CD4-positive, alpha-beta memory T cell (primary cell): ENCODE measurements at places on chromosomes 3 and 15.

DNA sequence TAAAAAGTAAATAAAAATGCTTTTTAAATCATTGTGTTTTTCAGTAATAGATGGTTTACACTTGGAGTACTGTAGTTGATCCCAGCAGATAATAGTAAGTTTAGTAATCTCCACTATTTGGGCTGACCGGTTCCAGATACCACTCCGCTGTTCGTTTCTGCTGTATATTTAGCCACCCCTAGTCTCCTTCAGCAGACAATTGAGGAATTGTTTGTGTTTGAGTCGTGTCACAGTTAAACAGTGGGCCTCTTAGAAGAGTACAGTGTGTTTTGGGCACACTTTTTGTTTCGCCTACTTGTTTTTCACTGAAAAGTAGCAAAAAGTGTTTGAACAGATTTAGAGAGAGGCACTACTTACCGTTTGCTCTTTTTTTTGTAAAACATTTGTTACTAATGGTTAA lies 33.2 kb downstream of the PAK2 start:
- no peak for DNase-seq

- DNase-seq, result no peak
Observed at GRCh38 chr3:120894316-120895057, 13.5 kb upstream of the STXBP5L start.

- DNase-seq, result no peak
Observed at GRCh38 chr3:95120921-95121320, 1058.1 kb downstream of the NSUN3 start.

- no peak for DNase-seq
Observed at GRCh38 chr15:67145710-67146109, 80.3 kb downstream of the SMAD3 start.

DNA sequence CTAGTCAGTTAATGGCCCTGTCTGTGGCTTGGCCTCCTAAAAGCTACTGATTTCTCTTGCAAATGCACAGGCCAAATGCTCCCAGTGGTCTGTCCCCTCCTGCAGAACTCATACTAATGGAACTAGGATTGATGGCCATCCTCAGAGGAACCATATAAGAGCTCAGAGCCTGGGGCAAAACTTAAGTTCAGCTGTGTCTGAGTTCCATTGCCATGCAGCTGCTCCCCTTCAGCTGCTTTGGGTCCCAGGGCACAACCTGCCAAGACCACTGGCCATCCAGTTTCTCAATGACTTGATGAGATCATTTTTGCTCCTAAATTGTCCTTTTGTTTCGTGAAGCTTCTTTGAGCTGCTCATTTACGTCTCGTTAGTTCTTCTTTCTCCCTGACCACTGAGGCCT lies 529.5 kb upstream of the TBL1XR1 start:
- no peak for DNase-seq

GRCh38 chr3:31785286-31785685 lies 195.8 kb downstream of the OSBPL10 start:
- no peak for DNase-seq

GRCh38 chr3:69452295-69452694 lies 66.4 kb upstream of the FRMD4B start:
- no peak for DNase-seq

GRCh38 chr15:83474578-83474977 lies 27.4 kb downstream of the SH3GL3 start:
- DNase-seq, result no peak

DNA sequence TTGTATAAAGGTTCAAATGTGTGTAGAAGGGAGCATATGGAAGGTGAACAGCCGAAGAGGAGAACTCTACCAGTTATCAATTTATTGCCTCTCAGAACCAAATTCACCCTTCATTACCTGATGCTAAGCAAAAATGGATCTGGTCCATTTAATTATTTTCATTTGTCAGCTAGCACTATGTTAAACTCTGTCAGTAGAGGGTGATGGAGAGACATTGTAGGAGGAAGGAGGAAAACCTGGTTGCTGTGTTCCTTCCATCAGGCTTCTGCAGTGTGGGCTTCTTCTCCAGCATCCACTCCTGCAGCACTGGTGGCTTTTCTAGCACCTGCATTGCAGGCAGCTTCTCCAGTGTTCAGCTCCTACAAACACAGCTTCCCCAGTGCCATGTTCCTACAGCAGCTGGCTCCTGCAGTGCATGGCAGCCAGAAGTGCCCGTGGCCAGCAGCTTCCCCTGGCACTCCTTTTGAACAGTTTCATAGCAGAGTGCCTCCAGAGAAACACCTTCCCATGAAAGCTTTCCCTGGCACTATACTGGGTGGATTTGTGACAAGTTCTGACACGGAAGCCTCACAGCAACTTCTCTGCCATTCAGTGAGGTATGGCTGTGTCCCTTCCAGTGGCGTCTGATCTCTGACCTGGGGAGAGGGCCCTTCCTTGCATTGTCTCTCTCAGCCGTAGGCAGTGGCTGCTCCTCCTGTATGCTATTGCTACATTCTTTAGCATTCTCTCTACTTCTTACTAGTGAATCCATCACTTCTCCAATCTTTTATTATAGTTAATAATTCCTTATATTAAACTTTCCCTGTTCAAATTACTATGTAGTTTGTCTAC lies 14.6 kb upstream of the IL17RD start:
- no peak for DNase-seq

DNA sequence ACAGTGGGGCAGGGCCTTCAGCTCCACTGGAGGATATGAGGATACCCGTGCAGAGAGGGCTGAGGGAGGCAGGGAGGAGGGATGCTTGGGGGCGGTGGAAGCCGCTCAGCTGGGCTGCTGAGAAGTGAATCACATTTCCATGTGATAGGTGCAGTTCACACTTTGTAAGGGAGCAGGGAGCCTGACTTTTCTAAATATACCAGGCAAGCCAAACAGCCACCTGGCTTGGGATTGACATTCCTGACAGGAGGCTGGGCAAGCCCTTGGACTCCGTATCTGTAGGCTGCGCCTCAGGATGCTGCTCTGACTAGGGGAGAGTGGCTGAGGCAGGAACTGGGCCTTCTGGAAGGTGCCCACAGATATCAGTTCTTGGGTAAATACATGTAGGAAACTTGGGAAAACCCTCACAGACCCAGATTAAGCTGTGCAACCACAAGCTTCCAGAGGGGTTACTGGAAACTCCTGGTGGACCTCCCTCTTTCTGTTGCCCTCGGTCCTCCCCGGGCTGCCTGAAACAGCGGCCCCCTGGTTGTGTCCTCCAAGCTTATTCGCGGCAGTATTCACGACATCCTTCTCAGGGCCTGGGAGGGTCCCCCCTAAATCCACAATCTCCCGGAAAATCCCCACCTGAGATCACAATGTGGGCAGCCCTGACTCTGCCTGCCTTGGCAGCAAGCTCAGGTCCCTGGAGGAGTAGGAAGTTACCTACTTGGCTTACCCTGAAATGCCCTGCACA lies 33.0 kb upstream of the ADCY5 start:
- no peak for DNase-seq

- no peak for DNase-seq
Observed at GRCh38 chr3:55484801-55485791, 2.0 kb downstream of the WNT5A start.

- no peak for DNase-seq
Observed at GRCh38 chr3:59094446-59094845, 44.6 kb upstream of the CFAP20DC start.

GRCh38 chr3:99087277-99087676 lies 185.8 kb upstream of the DCBLD2 start:
- no peak for DNase-seq

DNA sequence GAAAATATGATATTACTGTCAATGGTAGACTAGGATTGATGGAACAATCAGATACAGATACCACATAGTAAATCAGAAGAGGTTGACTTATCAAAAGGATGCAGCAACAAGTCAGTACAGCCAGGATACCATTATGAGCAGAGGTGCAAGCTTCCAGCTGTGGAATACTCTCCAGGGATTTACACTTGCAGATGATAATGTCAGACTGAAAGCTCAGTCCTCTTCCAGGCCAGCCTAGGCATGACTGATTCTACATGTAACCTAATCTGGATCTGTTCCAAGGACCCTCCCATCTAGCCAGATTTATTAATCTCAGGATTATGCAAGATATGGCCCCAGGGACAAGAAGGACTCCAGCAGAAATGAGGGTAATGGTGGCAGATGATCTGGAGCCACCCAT lies 8.2 kb downstream of the FILIP1L start:
- DNase-seq, result no peak

DNA sequence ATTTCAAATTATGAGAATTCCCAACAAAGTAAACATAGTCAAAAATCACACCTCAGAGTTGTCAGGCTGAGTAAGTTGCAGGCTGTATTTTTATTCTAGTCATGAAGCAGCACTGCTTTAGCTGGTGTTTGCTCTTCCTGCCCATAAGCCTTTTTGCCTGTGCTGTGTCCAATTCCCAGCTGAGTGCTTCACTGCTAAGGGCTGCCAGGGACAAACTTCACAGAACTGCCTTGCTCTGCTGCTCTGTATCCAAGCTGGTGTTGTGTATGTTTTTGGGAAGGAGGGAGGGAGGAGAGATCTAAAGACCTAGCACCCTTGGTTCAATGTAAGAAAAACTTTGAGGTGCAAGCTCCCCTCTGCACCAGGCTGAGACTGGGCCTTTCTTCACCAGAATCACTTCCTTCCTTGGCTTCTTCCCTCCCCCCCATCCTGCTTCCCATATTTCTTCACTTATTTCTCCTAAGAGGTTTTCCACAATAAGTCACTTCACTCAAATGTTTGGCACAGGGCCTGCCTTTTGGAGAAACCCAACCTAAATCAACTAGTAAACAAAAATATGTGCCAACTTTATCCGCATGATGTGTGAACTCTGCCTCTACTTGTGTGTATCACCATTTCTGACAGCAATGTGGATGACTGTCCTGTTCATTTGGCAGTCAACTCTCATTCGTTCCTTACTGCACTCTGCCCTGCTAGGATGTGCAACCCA lies 156.1 kb downstream of the TBL1XR1 start:
- DNase-seq, result no peak

DNA sequence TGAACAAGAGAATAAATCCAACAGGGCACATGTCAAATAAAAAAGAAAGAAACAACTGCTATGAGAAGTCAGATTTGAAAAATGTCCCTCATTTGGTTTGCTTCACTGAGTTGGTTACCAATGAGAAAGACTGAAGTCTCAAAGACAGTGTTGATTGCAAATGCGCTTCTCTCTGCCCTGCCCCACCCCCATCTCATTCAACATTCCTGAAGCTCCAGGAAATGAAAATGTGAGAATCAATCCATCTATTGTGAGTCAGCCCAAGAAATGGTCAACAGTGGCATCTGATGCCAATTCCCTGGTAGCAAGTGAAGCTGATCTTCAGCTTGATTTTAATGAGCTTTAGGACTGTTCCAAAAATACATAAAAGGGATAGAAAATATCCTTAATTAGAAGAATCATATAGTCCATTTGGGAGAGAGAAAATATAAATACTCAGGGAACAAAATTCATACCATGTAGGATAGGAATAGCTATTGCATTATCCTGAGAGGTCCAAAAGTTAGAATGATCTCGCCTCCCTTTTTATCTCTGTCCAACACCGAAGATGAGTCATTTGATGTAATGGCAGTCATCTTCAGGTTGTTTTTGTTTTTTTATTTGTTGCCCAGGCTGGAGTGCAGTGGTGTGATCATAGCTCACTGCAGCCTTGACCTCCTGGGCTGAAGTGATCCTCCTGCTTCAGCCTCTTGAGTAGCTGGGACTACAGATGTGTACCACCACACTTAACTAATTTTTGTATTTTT lies 200.3 kb upstream of the UMPS start:
- DNase-seq, result no peak

GRCh38 chr3:163071713-163072112 lies 1575.1 kb downstream of the OTOL1 start:
- no peak for DNase-seq

DNA sequence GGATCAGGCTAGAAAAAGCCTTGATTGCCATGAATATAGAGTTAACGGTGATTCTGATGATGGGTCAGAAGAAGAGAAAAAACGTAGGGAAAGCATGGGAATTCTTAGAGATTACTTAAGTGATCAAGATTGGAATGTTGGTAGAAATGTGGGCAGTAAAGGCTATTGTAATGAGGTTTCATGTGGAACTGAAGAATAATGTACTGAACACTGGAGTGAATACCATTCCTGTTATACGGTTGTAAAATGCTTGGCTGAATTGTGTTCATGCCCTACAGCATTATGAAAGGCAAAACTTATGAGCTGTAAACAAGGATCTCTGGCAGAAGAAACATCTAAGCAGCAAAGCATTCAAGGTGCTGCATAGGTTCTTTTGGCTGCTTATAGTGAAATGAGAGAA lies 414.1 kb upstream of the CBLB start:
- no peak for DNase-seq

GRCh38 chr3:140499114-140499757 lies 178.6 kb upstream of the TRIM42 start:
- DNase-seq, result no peak

DNA sequence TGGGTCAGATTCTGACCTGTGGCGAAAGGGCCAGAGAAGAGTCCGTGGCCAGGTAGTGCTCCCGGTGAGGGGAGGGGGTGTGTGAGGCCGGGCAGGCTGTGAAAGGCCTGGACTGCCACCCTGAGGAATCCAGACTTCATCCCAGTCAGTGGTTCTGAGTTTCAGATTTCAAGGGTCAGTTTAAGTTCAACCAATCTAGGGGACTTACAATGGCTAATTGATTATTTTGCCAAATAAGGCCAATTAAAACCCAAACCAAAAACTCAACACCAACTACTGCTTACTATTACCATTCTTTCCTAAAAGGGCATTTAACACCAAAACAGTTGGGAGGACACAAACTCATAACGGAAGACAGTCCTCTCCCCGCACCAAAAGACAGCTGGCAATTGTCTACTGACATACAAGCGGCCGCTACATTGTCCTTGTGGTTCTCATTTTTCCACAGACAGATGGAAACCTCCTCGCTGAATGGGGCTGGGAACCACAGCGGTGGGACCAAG lies 30.5 kb downstream of the TMEM44 start:
- DNase-seq, result no peak

GRCh38 chr3:35745802-35746484 lies 106.6 kb downstream of the ARPP21 start:
- no peak for DNase-seq

DNA sequence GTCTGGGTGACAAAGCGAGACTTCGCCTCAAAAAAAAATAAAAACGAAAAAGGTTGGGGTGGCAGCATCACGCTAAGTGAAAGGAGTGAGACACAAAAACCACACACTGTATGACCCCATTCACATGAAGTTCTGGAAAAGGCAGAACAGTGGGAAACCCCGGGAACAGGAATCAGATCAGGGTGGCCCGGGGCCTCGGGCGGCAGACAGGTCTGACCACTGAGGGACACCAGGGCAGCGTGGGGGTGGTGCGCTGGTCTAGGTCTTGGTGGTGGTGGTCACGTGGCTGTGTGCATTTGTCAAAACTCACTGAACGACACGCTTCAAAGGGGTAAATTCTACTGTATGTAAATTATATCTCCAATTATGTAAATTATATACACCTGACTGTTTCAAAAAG lies 79.7 kb upstream of the PRR20G start:
- no peak for DNase-seq

GRCh38 chr3:721086-721485 lies 371.7 kb upstream of the CNTN6 start:
- no peak for DNase-seq
